Sciatic nerve (tissue), 2 donors: ENCODE measurements at places on chromosomes 5 and 9. TPM values are rescaled to one million over a fixed set of nuclear protein-coding genes. Genes with fewer than 3 reads are reported as not detected.

LPAR1 gene
- total RNA-seq = 170 TPM

MCTP1 gene
- 63.1 TPM for total RNA-seq

QRFP gene
- total RNA-seq = not detected

SOWAHA gene
- total RNA-seq = 2.5 TPM

ENTREP1 gene
- total RNA-seq = 2.9 TPM

PRR16 gene
- 0.71 TPM for total RNA-seq

ADAM19 gene
- total RNA-seq = 23.0 TPM

DNA sequence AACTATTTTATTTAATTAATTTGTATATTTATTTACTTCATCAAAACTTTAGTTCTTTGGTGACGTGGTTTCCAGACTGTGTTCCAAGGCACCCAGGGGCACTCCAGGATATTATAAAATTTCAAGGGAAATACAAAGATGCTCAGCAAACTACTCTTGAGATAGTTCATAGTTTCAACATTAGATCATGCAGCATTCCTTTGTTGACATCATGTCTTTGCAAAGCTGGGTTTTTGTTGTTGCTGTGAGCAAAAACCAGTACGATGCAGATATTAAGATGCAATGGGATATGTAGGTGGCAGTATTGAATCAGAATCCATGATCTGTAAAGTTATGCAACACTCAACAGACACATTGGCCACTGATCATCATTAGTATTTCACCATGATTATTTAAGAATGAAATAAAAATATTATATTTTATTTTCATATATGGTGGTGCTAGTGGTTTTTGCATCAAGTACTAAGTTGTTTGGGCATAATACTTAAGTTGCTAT is 219.7 kb downstream of the ADCY2 start:
- no peak for DNase-seq

DNA sequence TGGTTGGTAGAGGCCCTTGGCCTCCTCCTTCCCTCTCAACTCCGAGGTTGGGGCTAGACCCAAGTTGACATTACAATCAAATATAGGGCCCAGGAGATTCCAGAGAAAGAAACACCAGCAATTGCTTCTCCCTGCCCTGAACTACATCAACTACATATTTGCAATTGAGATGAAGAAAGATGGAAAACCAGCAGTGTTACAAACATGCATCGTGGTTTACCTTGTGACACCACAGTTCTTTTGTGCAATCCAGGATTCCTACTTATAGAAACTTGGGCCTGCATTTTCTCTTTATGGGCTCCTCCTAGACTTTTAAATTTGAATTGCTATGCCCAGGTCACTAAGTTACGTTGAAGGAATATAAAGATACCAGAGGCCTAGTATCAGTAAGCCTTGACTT is 126.7 kb downstream of the DCP2 start:
- DNase-seq = no peak

- no peak for DNase-seq
Observed at GRCh38 chr5:57601996-57602395, 119.4 kb upstream of the ACTBL2 start.

- DNase-seq = no peak
Observed at GRCh38 chr5:59565551-59565950, 328.0 kb downstream of the PDE4D start.

DNA sequence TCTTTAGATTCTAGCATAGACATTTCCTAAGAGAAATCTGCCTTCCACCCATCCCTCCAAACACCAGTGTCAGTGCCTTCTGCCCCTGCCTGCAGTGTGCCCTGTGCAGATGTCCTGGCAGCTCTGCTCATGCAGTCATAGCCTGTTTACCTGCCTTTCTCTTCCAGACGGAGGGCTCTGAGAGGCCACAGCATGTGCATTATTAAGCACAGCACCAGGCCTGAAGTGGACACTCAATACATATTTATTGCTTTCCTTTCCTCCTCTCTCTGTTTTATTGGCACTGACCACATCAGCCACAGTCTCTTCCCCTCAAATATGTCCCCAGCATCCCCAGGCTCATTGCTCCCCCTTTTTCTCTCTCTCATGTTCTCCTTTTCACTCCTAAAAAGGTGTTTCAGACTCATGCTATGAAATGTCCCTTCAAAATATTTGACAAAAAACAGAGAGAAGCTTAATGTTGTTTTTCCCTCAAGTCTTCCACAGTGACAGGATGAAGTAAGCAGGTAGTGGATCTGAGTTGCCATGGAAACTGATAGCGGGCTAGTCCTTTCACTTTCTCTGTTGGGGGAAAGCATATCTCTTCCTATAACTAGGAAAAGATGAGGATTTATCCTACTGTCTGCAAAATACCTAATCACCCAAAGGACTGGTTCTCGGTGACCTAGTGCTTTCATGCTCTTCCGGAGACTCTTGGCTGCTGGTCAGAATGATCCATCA is 100.9 kb downstream of the ATP10B start:
- no peak for DNase-seq

DNA sequence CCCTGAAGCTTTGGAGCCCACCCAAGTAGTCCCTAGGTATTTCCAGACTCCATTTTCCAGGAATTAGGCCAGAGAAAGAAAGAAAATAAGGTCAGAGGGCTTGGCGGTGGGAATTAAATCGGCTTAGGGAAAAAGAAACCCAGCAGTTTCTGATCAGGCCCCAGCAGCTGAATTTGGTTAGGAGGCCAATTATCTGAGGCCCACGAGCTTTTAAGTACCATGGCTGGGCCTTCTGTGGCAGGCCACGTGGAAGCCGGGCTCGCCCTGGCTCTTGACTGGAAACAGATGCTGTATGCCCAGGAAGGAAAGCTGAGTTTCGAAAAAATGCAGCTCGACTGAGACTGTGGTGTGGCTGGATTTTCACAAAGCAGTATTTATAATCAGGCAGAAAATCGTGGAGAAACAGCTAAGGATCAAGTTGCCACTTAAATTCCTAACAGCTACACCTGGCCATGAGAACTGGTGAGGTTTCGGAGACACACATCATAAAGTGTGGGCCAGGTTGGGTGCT is 75.1 kb upstream of the PANK3 start:
- peak; percentile 77 for DNase-seq
